CD8-positive, alpha-beta memory T cell (primary cell): ENCODE measurements at places on chromosomes 3 and 15. TPM values are rescaled to one million over a fixed set of nuclear protein-coding genes. Genes with fewer than 3 reads are reported as not detected.

The TM4SF4 gene
- not detected for total RNA-seq

The ISLR2 gene
- not detected for total RNA-seq

The MED12L gene
- total RNA-seq: 1.8 TPM

The TFG gene
- total RNA-seq: 49.7 TPM

The PLSCR5 gene
- total RNA-seq: not detected

The PEX11A gene
- 3.5 TPM for total RNA-seq

GRCh38 chr3:28672406-28672805 lies 323.8 kb upstream of the AZI2 start:
- no peak for DNase-seq

DNA sequence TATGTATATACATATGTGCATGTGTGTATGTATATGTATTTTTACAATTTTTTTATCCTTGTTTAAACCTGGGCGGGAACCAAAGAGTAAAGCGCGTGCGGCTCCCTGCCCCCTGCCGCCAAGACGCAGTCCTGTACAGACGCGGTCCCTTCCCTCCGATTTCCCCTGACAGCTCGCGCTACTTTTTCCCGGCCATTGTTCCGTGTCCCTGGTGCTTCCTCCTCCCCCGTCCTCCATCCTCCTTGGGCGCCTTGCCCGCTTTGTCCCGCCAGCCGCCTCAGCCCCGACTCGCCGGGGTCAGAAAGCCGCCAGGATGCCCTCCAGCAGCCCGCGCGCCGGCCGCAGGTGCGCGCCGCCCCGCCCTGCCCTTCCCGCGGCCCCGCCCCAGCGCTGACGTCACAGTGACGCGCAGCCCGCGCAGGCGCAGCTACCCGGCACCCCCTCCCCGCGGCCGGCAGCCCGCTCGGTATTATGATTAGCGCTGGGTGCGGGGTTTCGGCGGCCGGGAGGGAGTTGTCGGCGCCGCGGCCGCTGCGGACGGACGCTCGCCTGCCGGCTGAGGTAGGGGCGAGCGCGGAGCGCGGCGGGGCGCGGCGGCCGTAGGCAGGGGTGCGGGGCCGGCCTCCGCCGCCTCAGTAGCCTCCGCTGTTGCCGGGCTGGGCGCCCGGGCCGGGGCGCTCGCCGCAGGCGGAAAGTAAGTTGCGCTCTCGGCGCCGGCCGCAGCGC lies at the start of gene SNRK:
Gene SNRK (plus strand): TSS at position 426 of the 726 bp plus-strand sequence. CDS start 16,664 bp downstream, outside the sequence.
- peak; percentile 90 for DNase-seq

- DNase-seq: no peak
These were observed 61.1 kb downstream of the SCN11A start for GRCh38 chr3:38990621-38991020.

- DNase-seq: no peak
These were observed 143.5 kb downstream of the GADL1 start for GRCh38 chr3:30750967-30751366.

DNA sequence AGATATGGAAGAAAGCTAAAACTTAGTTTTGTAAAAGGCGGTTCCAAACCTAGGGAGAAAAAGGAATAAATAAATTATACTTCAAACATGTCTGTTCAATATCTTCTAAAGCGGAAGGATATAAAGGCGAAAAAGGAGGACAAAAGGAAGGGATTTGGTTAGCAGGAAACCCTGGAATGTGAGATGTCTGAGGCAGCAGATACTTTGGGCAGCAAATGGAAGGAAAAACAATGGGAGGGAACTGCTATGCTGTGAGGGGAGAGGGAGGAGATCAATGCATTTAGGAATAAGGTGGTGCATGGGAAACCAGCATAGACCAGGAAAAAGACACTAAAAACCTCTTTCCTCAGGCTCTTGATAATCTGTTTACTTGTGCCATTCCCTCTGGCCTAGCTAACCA lies 120.8 kb downstream of the DNAH12 start:
- DNase-seq: no peak

DNA sequence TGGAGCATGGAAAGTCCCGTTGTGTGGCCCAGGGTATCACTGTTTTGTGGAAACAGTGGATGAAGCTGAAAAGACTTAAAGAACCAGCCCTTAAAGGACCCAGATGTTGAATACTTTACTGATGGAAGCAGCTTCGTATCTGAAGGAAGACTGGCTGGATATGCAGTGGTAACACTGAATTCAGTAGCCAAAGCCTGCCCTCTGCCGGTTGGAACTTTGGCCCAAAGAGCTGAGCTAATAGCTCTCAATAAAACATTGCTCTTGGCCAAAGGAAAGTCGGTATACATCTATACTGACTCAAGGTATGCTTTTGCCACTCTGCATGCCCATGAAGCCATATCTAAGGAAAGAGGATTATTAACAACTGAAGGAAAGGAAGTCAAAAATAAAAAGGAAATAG lies 885.4 kb downstream of the PDCD6IP start:
- no peak for DNase-seq

DNA sequence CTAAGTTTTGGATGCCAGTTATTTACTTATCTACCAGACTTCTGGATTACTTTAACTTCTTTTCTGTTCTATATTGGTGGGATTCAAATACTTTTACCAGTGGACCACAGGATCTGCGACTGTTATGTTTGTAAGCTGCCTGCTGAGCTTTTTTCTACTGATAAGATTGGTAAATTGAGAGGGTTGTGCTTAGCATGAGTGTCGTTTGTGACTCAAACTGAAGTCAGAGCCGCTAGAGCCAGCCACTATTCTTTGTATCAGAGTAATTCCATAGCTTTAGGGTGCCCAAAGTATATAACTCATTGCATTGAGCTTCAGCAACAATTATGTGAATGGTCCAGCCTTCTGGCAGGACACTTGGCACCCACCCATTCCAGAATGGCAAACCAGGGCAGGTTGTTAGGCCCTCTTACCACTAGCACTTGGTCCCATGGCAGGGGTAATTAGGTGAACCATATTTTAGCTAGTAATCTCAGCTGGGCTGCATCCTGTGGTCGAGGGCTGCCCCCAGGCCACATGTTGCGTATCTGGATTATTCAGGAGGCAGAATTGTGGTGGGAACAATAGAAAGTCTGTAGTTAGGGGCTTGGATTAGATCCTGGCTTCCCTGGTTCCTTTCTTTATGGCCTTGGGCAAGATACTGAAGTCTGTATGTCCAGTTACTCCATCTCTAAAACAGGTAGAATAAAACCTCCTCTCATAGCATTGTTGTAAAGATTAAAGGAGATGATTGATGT lies 6.0 kb downstream of the PLCL2 start:
- DNase-seq: no peak

- no peak for DNase-seq
These were observed 256.2 kb downstream of the NR1D2 start for GRCh38 chr3:24201301-24201700.

DNA sequence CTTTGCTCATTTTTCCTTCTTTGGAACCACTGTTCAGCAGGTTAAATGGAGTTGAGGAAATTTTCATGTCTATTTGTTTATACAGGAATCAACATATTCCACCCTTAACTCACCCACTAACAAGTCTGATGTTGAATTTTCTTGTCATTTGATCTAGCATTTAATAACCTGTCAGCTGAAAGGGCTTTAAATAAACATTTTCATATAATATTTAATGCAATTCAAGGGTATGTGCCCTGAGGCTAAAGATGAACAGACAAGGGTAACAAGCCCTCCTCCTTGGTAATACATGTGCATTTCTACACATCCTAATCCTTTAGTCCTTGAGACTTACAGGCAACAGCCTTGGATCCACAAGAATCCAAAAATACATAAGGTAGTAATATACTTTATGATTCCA lies 435.0 kb upstream of the NR2F2 start:
- no peak for DNase-seq

DNA sequence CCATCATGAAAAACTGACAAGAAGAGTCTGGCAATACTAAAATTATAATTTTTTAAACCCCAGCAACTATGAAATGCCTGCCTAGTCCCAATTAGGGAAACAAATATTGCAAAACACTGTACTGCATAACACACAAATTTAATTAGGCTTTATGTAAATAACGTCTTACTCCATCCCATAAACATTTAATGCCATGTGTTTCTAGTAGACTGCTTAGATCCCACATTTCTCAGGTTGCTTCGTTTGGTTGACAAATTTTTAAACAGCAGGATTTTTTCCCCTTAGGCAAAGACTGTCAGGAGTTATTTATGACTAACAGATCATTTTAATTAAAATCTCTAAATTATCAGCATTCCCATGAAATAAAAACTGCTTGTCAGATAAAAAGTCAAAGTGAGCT lies 29.9 kb downstream of the EIF2AK4 start:
- no peak for DNase-seq

- no peak for DNase-seq
These were observed 598.3 kb downstream of the SI start for GRCh38 chr3:164479978-164480377.

GRCh38 chr3:155233213-155233612 lies 60.3 kb downstream of the STRIT1 start:
- no peak for DNase-seq

- DNase-seq: no peak
These were observed 11.5 kb upstream of the MB21D2 start for GRCh38 chr3:192929146-192929545.

- no peak for DNase-seq
These were observed 2.0 kb downstream of the ACAN start for GRCh38 chr15:88805031-88805780.

- no peak for DNase-seq
These were observed 21.9 kb upstream of the CACNA2D2 start for GRCh38 chr3:50525191-50525910.

- DNase-seq: no peak
These were observed 18.7 kb downstream of the CTSH start for GRCh38 chr15:78925956-78926743.

- no peak for DNase-seq
These were observed 78.9 kb downstream of the CD200R1L start for GRCh38 chr3:112767777-112768176.

DNA sequence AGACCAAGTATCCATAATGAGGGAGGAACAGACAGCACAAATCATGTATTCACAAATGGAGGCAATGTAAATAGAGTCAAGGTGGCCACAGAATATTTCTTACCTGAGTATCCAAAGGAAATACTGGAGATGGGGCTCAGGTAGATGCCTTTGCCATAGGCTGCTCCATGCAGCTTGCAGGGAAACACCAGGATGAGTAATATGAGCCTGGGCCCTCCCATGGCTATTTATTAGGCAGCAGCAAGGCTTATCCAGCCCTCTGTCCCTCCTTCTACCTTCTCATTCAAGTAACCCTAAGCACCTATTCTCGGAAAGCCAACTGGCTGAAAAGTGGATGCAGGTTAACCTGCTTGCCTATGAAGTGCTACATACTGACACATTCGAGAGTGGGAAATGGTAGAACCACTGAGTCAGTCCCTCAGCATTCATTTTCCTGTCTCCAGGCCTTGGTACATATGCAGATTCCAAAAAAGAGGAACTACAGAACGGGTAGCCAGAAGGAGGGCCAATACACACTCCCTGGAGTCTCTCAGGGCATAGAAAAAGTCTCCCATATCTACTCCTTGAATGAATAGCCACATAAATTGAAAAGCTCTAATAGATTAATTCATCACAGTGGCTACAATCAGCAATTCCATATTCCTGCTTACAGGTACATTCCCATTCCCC lies 18.3 kb upstream of the PKM start:
- no peak for DNase-seq

DNA sequence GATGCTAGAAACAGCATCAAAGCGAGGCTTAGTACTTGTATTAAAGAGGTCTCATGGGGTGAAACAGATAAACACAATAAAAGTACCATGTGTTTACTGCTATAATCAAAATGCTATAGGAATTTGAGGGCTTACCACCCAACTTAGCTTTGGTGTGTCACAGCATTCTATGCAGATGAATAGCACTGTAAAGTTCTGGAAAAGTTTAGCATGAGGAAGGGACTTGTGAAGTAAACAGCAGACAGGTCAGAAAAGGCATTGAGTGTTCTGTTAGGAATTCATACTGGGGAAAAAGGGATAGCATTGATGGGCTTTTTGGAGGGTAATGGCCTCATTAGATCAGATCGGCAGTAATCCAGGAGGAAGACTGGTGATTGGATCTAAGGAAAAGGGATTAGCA lies 505.3 kb downstream of the NLGN1 start:
- no peak for DNase-seq

DNA sequence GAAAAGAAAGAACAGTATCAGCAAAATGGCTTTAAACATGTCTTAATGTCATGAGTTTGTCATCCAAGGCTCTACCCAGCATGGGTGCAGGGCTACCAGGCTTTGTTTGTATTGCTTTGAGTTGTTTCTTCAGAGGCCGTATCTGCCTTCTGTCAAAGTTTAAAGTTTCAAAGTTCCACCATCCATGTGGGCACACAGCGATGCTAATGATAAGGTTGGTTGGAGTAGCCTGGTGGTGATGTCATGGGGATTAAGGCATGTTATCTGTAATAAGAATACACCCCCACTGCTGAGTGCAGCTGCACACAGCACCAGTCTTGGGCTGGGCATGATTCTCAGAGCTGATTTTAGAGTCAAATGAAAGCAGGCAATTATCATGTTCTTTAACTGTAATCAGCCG lies 72.0 kb upstream of the LRTM1 start:
- DNase-seq: no peak

DNA sequence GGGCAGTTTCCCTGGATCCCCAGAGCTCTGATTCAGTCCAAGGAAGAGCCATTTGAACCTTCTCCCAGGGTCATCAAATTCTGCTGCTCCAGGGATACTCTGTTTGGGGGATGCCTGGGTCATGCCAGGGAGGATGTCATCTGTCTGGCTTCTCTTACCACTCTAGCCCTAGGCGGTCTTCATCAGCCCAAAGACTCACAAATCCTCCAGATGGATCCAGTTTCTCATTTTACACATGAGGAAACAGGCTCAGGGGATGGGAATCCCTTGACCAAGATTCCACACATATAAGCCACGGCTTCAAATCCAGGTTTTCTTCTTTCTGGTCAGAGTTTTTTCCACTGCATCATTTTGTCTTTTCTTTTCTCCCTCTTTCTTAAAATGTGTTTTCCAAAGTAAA lies 36.7 kb downstream of the SLC28A1 start:
- no peak for DNase-seq

- DNase-seq: no peak
These were observed 219.4 kb downstream of the MEIS2 start for GRCh38 chr15:36880913-36881460.

DNA sequence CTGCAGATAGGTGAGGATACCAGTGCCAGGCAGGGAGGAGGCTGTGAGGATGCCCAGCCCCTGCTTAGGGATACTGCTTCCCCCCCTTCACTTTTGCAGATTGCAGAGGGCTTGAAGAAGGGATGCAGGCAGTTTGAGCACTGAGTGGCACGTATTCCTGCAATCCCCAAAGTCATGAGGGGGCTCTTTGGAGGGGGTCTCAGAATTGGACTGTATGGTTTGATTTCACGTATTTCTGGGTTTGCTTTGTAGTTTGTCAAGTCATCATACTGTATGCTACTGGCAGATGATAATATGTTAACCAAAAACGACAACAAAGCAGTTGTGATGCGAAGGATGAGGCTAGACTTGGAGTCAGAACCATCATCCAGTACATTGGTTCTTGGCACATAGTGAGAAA lies 28.1 kb downstream of the CHST14 start:
- DNase-seq: no peak

- DNase-seq: no peak
These were observed 21.4 kb downstream of the CCDC12 start for GRCh38 chr3:46955157-46955556.
